ENCODE measurements at places on chromosomes 3 and 15. TPM values are rescaled to one million over a fixed set of nuclear protein-coding genes. Genes with fewer than 3 reads are reported as not detected.

- no peak for DNase-seq
Measured at GRCh38 chr3:129122412-129123011, 908 bp upstream of the RAB43 start.

- DNase-seq = no peak
Measured at GRCh38 chr3:49617390-49618013, 56.6 kb upstream of the APEH start.

NUP210 gene
- 43.3 TPM for total RNA-seq

DNA sequence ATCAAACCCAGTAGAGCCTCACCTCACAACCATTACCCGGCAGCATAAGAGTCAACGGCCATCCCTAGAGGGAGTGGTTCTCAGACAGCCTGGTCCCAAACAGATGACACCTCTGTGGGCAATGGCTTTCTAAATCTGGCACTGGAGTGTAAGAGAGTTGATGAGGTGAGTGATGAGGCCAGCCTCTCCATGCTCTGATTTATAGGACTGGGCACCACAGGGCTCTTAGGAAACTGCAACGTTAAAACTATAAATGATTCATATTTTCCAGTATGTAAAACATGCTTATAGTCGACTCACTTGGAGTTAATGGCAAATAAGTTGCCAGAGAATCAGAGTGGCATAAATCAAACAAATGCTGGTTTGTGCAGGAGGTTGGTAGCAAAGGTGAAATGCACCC is 187.7 kb downstream of the GREM1 start:
- DNase-seq = no peak

CEMIP gene
- total RNA-seq = 0.07 TPM
